T-helper 22 cell (primary cell): ENCODE measurements at places on chromosomes 2 and 18.

DNA sequence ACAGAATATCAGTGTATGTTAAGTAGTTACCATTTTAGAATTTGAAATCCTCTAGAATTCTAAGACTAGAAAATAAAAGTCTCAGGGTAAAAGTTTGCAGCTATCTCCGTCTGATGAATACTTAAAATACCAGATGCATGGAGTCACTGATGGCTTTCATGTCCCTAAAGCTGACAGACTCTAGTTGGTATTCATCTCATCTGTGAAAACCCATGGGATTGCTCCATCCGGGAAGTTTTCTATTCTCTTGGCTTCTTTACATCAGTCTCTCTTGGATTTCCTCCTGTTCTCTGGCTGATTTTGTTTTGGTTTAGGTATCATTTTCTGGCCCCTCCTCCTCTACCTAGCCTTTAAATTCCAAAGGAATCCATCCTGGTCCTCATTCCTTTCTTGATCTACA lies 465.6 kb upstream of the POU3F3 start:
- no peak for DNase-seq

GRCh38 chr2:39838589-39838988 lies 59.5 kb upstream of the THUMPD2 start:
- no peak for DNase-seq

DNA sequence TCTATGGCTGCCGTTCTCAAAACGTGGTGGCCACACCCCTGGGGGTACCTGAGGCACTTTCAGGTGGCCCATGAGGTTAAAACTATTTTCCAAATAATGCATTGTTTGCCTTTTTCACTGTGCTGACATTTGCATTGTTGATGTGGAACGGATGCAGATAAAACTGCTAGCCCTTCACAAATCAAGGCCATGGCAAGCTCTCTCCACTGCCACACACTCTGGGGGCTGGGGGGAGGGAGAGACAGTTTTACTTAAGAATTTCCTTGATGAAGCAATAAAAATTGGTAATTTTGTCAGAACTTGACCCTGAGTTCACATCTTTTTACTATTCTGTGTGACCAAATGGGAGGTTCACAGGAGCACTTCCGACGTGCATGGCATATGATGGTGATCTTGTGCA lies 22.0 kb upstream of the TGIF1 start:
- DNase-seq, result no peak

GRCh38 chr2:113697516-113697915 lies 58.9 kb downstream of the SLC35F5 start:
- no peak for DNase-seq

GRCh38 chr18:41761333-41762018 lies 193.6 kb upstream of the PIK3C3 start:
- no peak for DNase-seq

GRCh38 chr18:24181806-24182205 lies 42.9 kb downstream of the CABYR start:
- DNase-seq, result no peak

- DNase-seq, result no peak
Measured at GRCh38 chr2:40173276-40173675, 278.6 kb downstream of the SLC8A1 start.

DNA sequence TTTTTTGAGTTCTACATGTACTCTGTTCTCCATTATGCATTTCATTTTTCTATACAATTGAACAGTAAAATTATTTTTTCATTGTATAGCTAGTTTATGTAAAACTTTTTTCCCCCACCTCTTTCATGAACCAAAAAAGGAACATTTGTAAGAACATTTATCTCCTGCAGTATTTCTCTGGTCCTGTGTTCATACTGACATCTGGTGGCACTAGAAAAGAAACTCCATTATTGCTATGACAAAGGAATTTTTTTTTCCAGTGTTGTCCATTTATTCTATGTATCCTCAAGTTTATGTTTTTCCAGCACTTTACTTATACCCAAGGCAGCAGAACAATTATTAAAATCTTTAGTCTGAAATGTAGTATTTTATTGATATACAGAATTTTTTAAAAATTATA lies 27.4 kb upstream of the CHAC2 start:
- no peak for DNase-seq

- no peak for DNase-seq
Measured at GRCh38 chr2:46116553-46116991, 180.6 kb upstream of the EPAS1 start.
